ENCODE measurements at places on chromosomes 2 and 18. TPM values are rescaled to one million over a fixed set of nuclear protein-coding genes. Genes with fewer than 3 reads are reported as not detected.

DNA sequence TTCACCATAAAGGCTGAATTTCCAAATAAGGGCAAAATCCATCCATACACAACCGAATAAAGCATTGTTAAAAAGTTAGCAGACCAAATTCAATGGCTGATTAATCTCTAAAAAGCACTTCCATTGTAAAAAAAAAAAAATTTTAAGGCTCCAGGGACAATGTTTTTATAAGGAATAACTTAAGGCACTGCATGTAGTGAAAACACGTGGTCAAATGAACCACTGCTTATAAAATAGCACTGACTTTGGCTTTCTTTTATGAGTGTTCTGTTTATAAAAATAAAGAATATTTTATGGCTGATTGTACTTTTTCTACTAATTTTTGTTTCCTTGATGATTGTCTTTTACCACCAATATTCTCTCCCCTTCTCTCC is 409.3 kb upstream of the KCNH7 start:
- H3K36me3 ChIP-seq = no peaks in the 10 kb centered on the region
- H3K27me3 ChIP-seq = no peaks in the 10 kb centered on the region
- H3K4me1 ChIP-seq = no peaks in the 10 kb centered on the region
- H3K27ac ChIP-seq = no peak overlapping the region
- no peak overlapping the region for H3K4me3 ChIP-seq

The GPR75 gene
- 0.71 TPM for total RNA-seq

GRCh38 chr2:241187101-241187917 is 1.2 kb upstream of the ANO7 start:
- no peak overlapping the region for H3K4me3 ChIP-seq
- H3K36me3 ChIP-seq = peaks cover 9% of the 10 kb centered on the region
- DNase-seq = no peak
- no peak overlapping the region for H3K27ac ChIP-seq

The MAP4K3 gene
- 11.8 TPM for total RNA-seq

The TTC21B gene
- total RNA-seq = 28.5 TPM

- no peaks in the 10 kb centered on the region for H3K27me3 ChIP-seq
- peaks cover 5% of the 10 kb centered on the region for H3K4me1 ChIP-seq
- H3K36me3 ChIP-seq = no peaks in the 10 kb centered on the region
- no peak overlapping the region for H3K4me3 ChIP-seq
- no peak for DNase-seq
Measured at GRCh38 chr2:48207851-48208250, 301.6 kb upstream of the FBXO11 start.

Data from activated CD4-positive, alpha-beta T cell treated with anti-CD3 and anti-CD28 coated beads for 36 hours (primary cell).